ENCODE measurements at places on chromosomes 1 and 21. TPM values are rescaled to one million over a fixed set of nuclear protein-coding genes. Genes with fewer than 3 reads are reported as not detected.

Gene HES5
- total RNA-seq, result 0.49 TPM

Gene CYYR1
- 14.8 TPM for total RNA-seq

GRCh38 chr1:219209578-219209977 lies 35.9 kb downstream of the LYPLAL1 start:
- no peak for DNase-seq
- H3K4me1 ChIP-seq, result no peaks in the 10 kb centered on the region
- no peak overlapping the region for H3K4me3 ChIP-seq
- no peak overlapping the region for H3K27ac ChIP-seq
- H3K27me3 ChIP-seq, result no peaks in the 10 kb centered on the region
- H3K36me3 ChIP-seq, result no peaks in the 10 kb centered on the region

DNA sequence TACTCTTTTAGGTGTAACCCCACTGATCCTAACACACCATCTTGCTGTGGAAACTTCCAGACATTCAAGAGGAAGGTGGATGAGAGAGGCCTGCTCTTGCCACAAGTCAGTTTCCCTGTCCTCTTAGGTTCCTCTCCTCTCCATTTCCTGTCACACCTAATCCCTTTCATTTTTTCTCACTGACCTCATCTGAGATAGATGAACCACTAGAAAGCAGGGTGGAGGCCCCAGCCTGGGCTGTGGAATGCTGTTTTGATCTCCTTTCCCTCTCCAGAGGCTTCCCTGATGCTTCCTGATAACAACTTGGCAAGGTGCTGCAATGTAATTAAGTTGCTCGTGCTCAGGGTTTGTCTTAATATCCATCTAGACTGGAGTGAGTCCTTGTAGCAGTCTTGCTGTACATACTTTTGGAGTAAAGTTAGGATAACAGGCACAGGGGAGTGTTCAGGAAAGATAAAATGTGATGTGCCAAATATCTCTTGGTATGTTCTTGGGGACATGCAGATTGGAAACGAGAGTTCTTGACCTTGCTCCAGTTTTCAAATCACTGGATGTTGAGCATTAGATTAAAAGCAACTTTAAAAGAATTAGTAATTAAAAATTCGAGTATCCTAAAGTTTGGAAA lies 11.2 kb downstream of the LRRC42 start:
- H3K36me3 ChIP-seq, result peaks cover 49% of the 10 kb centered on the region
- no peak overlapping the region for H3K4me3 ChIP-seq
- DNase-seq, result no peak
- H3K27me3 ChIP-seq, result no peaks in the 10 kb centered on the region
- no peaks in the 10 kb centered on the region for H3K4me1 ChIP-seq

GRCh38 chr1:7331926-7332535 lies 439.1 kb upstream of the VAMP3 start:
- no peak overlapping the region for H3K4me3 ChIP-seq
- H3K27me3 ChIP-seq, result peaks cover 5% of the 10 kb centered on the region
- no peak for DNase-seq
- no peaks in the 10 kb centered on the region for H3K36me3 ChIP-seq

- no peaks in the 10 kb centered on the region for H3K4me1 ChIP-seq
- no peak for DNase-seq
These were observed 14.8 kb upstream of the NCMAP start for GRCh38 chr1:24540906-24541710.
